Activated CD4-positive, alpha-beta T cell treated with anti-CD3 and anti-CD28 coated beads, Interleukin-2, Interleukin-6, amounts not matched to agents 100 ng/mL and 50 ng/mL, durations not matched to agents 16 hours and 8 hours (primary cell): ENCODE measurements at places on chromosomes 13 and 19.
A peak's percentile ranks its signal among the peaks of the same experiment; 100 is the strongest.

- no peak for DNase-seq
These were observed 82.3 kb downstream of the POU4F1 start for GRCh38 chr13:78521091-78521490.

GRCh38 chr13:96650301-96650886 lies 343.9 kb downstream of the OXGR1 start:
- DNase-seq: no peak

GRCh38 chr13:53215563-53215962 lies 186.9 kb downstream of the OLFM4 start:
- no peak for DNase-seq

DNA sequence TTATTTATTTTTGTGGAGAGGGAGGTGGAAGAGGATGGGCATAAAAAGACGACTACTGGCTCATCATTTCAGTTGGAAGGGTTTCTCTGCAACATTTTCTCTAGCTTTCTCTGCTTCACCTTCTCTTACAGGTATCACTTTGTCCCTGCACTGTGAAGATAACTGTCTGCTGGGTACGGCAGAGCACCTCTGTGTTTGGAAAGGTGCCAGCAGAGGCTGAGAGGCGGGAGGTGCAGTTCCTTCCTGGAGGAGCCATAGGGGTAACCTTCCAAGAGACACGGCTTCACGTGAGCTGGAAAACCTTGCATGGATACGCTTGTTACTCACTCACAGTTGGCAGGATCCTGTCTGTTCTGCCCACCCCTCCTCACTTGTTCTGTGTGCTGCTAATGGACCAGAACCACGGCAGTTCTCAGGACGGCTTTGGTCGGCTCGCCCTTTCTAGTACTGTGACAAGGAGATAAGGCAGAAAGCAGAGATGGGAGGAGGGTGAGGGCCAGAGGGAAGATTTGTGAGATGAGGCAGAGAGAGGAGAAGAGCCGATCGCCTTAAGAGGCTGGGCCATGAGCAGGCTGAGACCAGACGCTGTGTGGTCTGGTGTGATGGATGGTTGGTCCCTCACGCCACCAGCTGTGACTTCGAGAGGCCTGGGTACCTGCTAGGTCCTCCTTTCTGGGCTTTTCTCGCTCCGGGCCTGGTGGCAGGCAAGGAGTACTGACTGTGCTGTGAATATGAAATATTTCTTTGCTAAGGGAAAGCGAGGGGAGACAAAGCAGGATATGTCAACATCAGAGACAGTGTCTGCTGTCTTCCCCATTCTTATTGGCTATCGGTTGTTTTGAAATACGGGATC lies 66.8 kb downstream of the MRPL57 start:
- no peak for DNase-seq

DNA sequence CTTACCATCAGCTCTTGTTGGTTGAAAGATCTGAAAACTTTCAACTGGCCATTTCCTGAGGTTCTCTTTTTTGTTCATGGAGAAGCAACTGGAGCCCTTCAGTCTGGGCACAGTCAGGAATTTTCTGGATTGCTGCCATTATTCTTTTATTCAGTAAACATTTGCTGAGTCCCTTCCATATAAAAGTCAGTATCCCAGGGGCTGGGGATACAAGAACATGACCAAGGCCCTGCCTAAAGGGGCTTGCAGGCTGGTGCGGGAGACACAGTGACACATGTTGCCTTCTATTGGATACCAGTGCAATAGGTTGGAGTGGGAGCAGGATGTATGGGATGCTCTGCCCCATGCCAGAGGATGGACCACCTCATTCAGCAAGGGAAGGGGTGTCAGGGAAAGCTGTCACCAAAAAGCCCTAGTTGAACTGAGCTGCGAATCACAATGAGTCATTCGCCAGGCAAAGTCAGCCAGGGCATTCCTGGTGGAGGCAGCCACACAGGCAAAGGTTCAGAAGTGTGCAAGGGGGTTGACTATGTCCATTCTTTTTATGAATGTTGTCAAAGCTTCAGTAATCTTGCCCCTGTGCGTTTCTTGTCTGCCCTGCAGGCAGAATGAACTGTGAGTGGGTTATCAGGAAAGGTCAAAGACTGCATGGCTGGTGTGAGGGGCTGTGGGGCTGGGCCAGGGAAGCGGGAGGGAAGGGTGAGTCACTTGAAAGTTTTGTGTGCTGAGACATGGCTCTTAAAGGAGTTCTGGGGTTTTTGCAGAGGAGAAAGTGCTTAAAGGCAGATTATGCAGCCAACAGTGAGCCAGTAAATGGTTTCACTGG lies 395.9 kb downstream of the KCNRG start:
- no peak for DNase-seq

GRCh38 chr13:77698201-77699058 lies 943 bp downstream of the SLAIN1 start:
- peak; percentile 64 for DNase-seq

GRCh38 chr19:781800-782184 lies 15.5 kb upstream of the PTBP1 start:
- DNase-seq: no peak

- DNase-seq: no peak
These were observed 325.1 kb downstream of the DCT start for GRCh38 chr13:94154367-94154766.

DNA sequence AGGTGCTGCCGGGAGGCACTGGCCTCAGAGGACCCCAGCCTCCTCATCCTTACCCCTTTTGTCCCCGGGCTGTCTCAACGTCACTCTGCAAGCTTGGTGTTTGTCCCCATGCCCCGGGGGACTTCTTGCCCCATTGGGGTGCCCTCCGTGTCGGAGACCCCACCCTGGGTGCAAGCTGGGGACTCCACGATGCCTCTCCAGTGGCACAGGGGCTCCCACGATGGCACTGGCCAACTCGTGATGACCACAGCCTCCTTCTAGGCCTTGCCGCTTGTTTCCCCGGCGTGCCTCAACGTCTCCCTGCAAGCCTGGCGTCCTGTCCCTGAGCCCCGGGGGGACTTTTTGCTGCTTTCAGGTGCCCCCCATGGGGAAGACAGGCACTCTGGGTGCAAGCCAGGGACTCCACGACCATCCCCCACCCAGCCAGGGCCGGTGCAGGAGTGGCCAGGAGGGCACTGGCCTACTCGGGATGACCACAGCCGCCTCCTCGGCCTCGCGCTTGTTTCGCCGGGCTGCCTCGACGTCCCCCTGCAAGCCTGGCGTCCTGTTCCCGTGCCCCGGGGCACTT lies 237.0 kb downstream of the TUBA3C start:
- DNase-seq: no peak

GRCh38 chr19:47296036-47296435 lies 13.6 kb upstream of the C5AR1 start:
- peak; percentile 92 for DNase-seq

GRCh38 chr13:59208405-59209195 lies 955.1 kb downstream of the DIAPH3 start:
- DNase-seq: no peak

DNA sequence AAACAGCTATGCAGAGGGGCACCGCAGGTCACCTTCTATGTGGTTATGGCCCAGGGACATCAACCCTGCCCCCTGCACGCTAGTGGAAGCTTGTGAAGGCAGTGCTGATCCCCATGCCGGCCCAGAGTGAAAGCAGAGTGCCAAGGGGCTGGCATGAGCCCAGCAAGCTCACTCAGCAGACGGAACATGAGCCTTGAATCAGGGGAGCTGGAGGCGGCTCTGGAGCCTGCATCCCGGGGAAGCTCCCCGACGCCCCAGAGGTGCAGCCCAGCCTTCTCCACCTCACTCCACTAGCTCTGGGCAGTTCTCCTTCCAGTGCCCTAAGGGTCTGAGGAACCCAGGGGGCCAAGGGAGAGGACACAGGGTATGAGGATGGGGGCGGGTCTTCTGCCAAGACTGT lies 19.0 kb upstream of the ISYNA1 start:
- DNase-seq: no peak

DNA sequence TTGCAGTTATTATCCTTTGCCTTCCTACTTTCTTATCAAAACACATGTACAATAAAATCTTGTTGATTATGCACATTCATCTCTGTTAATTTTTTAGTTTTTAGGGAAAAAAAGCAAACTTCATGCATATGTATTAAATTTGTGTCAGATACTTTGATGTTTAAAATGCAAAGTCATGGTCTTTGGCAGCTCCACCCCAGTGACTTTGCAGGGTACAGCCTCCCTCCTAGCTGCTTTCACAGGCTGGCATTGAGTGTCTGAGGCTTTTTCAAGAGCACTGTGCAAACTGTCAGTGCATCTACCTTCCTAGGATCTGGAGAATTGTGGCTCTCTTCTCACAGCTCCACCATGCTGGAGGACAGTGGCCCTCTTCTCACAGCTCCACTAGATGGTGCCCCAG lies 1988.1 kb upstream of the PCDH20 start:
- DNase-seq: no peak

GRCh38 chr13:45548281-45548680 lies 67.3 kb downstream of the ERICH6B start:
- DNase-seq: no peak

- no peak for DNase-seq
These were observed 188.7 kb downstream of the TM9SF2 start for GRCh38 chr13:99689955-99690354.

- no peak for DNase-seq
These were observed 387.3 kb downstream of the LIG4 start for GRCh38 chr13:107827840-107828549.

DNA sequence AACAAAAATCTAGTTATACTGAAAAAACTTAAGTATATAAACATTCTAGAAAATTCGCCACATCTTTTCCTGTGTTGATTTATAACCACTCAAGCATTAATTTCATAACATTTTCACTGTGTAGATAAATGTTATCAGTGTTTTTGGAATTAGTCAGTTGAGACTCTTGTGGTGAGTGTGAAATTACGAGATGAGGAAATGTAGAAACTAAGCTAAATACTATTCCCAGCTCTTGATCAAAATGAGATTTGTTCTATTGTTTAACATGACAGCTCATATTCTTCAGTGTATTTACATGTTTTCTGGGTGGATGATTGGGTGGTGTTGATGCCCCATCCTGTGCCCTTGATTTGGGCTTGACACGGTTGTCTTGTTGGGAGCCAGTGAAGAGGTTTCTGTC lies 406.8 kb downstream of the DACH1 start:
- DNase-seq: peak; percentile 0

- no peak for DNase-seq
These were observed 332.2 kb upstream of the SGCG start for GRCh38 chr13:22848539-22849052.
